Activated naive CD4-positive, alpha-beta T cell treated with Interleukin-2 at 50 U/mL for 16 hours (primary cell): ENCODE measurements at places on chromosomes 11 and 22.

DNA sequence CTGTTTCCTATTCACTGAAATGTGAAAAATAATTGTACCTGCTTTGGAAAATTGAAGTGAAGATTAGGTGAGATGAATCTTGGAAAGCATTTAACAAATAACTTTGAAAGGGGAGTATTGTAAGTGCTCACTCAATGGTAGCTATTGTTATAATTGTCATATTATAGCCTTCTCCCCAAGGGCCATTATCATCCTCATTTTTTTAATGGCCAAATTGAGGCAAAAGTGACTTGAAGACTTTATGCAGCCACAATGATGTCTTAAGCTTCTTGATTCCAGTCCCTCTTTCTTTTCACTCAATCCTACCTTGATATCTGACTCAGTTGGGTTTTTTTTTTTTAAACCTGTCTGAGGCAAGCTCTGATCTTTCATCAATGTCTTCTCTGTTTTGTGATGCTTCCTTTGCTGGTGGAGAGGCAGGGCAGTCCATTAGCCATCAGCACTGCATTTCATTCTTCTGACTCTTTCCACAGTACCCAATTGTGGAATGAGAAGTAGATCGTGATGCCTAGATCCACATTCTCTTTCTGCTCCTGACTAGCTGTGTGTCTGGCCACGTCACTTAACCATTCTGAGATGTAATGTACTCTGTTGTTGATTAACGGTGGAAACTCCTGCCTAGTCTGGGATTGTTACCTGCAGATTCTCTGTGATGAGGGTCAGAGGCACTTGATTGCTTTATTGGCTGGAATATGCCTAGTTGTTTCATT is 101.4 kb downstream of the DBX1 start:
- DNase-seq = no peak

- no peak for DNase-seq
Measured at GRCh38 chr11:101920992-101921391, 4.7 kb upstream of the ANGPTL5 start.

DNA sequence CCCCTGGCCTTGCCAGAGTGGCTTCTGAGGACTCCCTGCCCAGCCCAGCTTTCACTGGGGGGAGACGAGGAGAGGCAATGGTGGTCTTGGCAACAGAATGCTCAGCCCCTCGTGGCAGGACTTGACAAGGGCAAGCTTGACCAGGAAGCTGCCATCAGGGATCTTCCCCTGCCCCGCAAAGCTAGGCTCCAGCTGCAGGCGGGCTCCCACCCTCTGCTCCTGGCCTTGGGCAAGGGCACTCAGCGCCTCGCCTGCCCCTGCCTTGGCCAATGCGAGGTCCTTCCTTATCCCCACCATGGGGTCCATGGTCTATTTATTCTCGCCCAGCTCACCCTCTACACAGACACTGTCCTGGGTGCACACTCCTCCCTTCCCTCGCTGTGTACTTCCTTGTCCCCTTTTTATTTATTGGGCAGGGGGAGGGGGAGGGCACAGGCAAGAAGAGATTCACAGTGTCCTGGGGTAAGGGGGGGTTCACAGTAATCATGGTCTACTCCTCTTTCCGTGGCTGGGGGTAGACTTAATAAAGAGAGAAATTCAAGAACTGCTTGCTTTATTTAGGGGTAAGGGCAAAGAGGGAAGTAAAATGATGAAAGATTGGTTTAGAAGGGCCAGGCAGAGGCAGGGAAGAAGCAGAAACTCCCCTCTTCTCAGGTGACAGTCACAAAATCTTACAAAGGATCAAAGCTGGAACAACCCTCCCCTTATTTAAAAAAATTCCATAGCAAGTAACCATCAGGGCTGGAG is 1.6 kb downstream of the GPHA2 start:
- no peak for DNase-seq

GRCh38 chr22:35882211-35883030 is 146.2 kb downstream of the RBFOX2 start:
- DNase-seq = no peak

DNA sequence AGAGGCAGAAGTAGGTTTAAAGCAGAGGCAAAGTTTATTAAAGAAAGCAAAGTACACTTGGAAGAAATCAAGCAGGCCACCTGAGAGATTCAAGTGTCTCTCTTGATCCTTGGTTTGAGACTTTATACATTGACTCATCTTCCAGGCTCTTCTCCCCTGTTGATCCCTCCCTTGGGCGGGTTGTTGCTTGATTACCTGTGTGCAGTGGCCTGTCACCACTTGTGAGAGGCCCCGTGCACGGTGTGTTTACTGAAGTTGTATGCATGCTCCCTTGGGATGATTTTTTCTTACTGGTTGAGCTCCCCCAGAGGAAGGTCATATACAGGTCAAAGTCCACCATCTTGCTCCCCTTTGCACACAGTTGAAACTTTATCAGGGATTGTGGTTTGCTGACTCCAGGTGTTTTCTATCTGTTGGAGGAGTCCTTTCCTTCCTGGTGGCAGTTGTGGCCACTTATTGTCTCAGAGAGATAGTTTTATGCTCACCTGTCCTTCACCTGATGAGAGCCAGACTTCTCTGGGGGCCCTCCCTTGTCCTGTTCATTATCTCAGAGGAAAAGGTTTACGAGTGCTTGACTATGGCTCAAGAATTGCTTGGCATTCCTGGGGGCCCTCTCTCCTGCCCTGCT is 16.3 kb upstream of the RBMXL2 start:
- DNase-seq = no peak

DNA sequence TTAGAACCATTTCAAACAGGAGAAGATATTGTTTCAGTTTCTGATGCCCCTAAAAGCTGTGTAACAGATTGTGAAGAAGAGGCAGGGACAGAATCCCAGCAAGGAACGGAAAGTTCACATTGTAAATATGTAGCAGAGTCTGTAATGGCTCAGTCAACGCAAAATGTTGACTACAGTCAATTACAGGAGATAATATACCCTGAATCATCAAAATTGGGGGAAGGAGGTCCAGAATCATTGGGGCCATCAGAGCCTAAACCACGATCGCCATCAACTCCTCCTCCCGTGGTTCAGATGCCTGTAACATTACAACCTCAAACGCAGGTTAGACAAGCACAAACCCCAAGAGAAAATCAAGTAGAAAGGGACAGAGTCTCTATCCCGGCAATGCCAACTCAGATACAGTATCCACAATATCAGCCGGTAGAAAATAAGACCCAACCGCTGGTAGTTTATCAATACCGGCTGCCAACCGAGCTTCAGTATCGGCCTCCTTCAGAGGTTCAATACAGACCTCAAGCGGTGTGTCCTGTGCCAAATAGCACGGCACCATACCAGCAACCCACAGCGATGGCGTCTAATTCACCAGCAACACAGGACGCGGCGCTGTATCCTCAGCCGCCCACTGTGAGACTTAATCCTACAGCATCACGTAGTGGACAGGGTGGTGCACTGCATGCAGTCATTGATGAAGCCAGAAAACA is 40.8 kb downstream of the IGLL1 start:
- DNase-seq = peak; percentile 77

- no peak for DNase-seq
Measured at GRCh38 chr11:61771985-61772455, 19.6 kb downstream of the MYRF start.

DNA sequence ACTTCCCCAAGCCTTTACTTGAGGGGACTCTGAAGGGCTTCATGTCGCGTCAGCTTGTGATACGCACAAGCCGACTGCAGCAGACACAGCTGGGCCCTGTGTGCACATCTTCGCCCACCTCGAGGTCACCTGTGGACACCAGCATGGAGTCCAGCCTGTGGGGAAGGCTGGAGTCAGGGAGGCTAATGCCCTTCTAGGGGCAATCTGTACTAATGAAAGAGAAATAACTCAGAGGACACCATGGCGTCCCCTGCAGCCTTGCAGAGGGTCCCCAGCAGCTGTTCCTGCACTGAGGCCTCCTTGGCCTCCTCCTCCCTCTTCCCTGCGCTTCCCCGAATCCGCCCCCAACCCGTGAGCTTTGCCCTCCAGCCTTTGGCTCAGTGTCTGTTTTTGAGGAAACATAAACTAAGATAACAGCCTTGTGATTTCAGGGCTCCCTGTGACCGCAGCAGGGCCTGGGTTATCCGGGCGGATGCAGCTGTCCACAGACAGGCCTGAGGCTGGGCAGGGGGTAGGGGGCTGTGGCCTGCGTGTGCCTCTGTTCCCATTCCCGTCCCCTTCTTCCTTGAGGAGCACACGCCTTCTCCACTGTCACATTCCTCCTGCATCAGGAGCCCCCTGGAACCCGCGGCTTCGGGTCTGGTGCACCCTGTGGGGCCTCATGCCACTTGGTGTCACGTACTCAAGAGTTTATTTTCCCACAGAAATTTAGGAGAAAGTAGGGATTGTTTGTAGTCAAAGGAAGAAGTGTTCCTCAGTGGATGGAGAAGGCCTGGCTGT is 25.0 kb downstream of the KRTAP5-5 start:
- no peak for DNase-seq

DNA sequence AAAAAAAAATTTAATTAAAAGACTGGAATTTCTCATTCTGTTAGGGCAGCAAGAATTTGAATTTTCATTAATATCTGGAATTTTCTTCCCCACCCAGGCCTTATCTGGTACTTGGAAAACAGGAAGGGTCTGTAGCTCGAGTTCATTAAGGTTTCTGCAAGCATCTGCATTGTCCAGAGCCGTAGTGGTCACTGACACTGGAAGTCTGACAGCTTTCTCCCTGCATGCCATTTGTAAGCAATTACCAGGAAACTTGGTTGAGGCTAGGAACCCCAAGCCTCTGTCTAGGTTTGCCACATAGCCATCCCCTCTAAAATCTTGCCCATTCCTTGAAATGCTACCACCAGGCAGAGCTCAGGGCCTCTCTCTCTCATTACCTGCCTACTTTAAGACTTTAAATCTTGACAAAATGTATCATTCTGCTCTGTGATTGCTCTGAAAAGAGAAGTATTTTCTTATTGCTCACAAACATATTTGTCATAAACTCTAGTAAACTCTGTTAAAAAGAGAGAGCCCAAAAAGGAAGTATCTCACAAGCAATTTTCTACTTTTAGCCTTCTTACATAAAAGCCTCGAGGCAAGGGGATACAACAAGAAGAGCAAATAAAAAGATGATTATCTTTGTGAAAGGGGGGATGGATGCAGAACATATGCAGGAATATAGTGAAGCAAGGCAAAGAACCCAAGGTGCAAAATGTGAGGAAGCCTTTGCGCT is 5.5 kb upstream of the PGM2L1 start:
- no peak for DNase-seq

GRCh38 chr11:57932105-57932504 is 91.6 kb upstream of the OR9Q1 start:
- DNase-seq = no peak

GRCh38 chr11:96038046-96038445 is 114.1 kb upstream of the MTMR2 start:
- DNase-seq = no peak

GRCh38 chr11:122197066-122197987 is 81.3 kb upstream of the BLID start:
- no peak for DNase-seq

DNA sequence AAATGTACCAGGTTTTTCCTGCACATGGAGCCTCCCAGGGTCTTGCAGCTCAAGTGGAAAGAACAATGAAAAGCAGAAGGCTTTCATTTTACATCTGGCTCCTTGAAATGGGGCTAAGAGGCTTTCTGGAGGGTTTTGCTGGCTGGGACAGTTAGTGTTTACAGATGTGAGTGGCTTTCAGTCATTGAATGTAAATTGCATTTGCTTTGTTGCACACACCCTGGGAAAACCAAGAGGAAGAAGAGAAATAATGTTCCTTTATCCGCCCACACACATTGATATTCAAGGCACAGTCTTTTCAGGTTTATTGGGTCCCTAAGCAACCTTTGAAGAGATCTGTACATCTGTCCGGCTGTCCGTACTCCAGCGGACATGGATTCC is 144.5 kb downstream of the SPON1 start:
- no peak for DNase-seq

GRCh38 chr11:85028329-85029101 is 598.6 kb downstream of the DLG2 start:
- DNase-seq = no peak

DNA sequence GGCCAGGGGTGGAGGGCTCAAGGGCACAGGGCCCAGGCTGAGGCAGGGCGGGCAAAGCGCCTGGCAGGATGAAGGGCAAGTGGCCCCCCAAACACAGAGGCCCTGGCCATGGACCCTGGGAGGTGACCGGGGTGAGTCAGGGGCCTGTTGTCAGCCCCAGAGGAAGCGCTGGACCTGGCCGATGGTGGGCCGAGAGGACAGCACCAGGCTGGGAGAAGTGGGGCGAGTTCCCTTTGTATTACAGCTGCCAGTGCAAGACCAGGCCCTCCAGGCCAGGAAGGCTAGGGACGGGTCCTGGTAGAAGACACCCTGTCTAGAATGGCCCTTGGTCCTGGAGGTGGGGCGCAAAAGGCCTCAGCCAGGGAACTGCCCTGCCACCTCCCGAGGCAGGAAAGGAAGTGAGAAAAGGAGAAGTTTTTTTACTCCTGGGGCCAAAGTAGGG is 12.8 kb downstream of the CXCR5 start:
- no peak for DNase-seq

GRCh38 chr11:121889186-121889585 is 226.8 kb downstream of the BLID start:
- no peak for DNase-seq

GRCh38 chr11:2796091-2796490 is 89.5 kb downstream of the CDKN1C start:
- DNase-seq = no peak

DNA sequence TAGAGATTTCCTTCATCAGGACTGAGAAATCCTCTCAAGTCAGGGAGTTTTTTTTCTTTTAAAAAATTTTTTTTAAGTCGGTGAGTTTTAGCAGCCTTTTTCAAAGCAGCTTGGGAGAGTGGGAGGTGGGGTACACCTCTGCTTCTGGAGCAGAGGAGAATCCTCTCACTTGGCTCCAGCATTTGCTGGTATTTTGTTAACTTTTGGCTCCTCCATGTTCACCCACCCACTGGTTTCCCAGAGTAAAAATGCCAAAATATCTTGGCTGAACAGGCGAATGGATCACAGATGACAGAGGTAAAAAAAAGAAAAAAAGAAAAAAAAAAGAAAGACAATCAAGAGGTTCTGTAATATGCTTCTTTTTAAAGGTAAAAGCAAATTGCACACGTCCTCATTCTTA is 68.0 kb downstream of the GAB2 start:
- DNase-seq = no peak

DNA sequence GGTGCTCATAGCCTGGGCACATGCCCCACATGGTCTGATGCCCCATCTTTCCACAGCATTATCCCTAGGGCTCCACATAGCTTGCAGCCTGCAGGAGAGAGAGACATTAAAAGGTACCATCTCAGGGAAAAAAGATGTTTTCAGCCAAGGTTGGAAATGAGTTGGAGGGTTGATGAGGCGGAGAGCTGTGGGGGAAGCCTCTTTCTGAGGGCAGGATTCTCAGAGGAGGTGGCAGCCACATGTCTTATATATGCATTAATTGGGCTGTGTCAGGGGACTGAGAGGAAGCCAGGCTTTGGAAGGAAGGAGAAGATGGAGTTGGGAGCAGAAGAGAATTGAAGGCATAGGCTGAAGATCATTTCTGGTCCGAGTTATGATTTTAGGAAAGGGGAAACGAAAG is 57.8 kb downstream of the CEP164 start:
- DNase-seq = no peak

- no peak for DNase-seq
Measured at GRCh38 chr11:2507212-2507901, 62.5 kb downstream of the KCNQ1 start.
